ENCODE measurements at places on chromosomes 11 and 22.
A peak's percentile ranks its signal among the peaks of the same experiment; 100 is the strongest.

GRCh38 chr11:8863838-8864237, 47.2 kb upstream of the AKIP1 start:
- no peak for DNase-seq

DNA sequence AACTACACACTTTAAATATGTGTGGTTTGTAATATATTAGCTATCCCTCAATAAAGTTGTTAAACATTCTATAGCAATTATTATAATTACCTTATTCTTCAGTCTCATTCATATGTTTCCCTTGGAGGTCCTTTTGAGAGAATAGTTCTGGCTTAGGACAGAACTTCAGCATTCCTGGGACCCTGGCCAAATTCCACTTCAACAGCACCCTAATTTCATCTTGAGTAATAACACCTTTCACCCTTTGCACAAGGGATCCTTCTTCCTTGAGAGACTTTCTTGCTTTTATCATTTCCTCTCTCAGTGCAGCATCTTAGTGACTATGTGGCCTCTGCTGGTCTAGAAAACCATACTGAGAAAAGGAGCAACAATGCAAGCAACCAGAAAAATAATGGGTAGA, 255.9 kb downstream of the C11orf87 start:
- no peak for DNase-seq

DNA sequence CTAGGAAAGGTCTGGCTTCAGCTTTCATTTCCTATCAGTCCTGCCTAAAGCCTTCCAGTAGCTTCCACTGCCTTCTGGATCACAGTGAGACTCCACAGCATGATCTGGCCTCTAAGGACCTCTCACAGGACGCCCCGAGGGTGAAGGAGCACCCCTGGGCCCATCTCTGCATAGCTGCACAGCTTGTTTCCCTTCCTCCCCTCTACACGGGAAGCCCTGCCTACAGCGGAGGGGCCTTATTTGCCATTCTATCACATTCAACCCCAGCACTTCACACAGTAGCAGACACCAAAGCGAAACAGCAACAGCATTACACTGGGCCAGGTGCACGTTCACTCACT, 162.3 kb upstream of the GRK3 start:
- no peak for DNase-seq

GRCh38 chr11:94550513-94550912, 6.8 kb downstream of the FUT4 start:
- no peak for DNase-seq

DNA sequence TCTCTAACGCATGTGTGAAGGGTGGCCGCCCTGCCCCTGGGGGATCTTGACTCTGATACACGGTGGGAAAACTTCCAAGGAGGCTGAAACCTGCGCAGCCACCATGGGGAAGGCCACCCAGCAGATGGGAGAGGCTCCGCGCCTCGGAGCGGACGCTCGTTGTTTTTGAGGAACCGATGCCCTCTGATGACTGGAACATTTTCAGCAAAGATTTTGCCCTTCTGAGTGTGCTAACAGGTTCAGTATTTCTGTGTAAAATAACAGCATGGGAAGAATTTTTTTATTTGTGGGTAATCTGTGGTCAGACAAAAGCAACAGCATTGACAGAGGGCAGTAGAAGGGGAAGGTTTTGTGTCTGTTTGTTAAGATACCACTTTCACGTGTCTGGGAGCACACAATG, 16.7 kb downstream of the MB start:
- DNase-seq = no peak

- DNase-seq = no peak
These were observed 7.5 kb downstream of the ELMOD1 start for GRCh38 chr11:107598225-107599139.

DNA sequence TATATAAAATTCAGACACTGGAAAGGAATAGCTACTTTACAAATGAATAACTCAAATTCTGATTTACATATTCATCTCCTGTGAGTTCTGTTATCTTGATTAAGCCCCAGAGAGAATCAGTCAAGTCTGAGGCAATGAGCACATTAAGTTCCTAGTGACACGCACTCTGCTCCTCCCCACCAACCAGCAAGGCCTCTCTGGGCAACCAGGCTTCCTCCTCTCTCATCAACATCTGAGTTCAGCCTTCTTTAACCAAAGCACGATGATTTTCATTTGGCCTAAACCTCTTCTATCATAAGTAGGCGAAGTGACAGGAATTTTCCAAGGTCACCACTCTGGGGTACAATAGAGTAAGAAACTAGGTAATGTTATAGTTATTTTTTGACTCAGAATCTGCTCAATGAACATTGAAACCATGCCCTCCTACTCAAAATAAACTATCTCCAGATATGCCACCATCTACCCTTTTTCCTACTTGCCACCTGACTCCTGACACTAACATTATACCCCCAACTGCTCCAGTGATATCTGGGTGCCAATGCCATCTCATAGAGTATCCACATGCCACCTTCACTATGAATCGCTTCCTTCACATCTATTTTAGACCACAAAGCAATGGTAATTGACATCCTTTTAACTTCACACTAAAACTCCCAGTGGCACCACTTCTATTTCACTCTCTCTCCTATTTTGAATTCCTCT, 114.8 kb downstream of the FAM76B start:
- peak; percentile 35 for DNase-seq

DNA sequence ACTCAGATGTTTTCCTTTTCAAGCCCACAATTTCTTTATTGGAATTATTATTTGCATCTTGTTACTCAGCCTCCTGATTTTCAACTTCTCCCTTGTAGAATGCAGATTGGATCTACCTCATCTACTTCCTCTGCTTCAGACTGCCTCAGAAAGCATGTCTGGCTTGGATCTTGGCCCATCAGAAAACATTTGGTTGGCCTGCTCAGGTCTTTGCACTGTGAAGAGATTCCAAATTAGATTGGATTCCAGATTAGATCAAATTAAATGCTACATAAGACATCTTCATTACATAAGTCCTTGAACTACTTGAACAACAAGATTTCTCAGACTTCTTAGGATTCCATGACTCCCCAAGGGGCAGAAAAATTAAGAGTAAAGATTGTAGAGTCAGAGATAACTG, 358.0 kb downstream of the DLG2 start:
- no peak for DNase-seq

- DNase-seq = no peak
These were observed 72.6 kb upstream of the CADM1 start for GRCh38 chr11:115576606-115577380.

- DNase-seq = no peak
These were observed 87.2 kb upstream of the GRIK4 start for GRCh38 chr11:120424185-120424969.

DNA sequence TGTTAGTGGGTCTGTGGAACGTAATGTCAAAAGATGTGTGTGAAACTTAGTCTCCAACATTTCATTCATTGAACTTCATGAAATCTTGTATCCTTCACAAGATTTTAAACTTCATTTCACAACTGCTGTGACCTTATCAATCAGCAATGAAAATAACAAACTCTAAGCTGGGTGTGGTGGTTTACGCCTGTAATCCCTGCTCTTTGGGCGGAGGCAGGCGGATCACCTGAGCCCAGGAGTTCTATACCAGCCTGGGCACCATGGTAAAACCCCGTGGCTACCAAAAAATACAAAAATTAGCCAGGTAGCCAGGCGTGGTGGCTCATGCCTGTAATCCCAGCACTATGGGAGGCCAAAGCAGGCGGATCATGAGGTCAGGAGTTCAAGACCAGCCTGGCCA, 5.1 kb downstream of the CHKA start:
- no peak for DNase-seq

- DNase-seq = peak; percentile 13
These were observed 494.5 kb upstream of the LARGE1 start for GRCh38 chr22:34414467-34415440.

- peak; percentile 2 for DNase-seq
These were observed 94.3 kb downstream of the SLC17A6 start for GRCh38 chr11:22432291-22433093.

Data from stimulated activated CD4-positive, alpha-beta T cell treated with anti-CD3 and anti-CD28 coated beads, Interleukin-2, amount 100 ng/mL, for 48 hours (primary cell).